ENCODE measurements at places on chromosomes 3 and 15.

DNA sequence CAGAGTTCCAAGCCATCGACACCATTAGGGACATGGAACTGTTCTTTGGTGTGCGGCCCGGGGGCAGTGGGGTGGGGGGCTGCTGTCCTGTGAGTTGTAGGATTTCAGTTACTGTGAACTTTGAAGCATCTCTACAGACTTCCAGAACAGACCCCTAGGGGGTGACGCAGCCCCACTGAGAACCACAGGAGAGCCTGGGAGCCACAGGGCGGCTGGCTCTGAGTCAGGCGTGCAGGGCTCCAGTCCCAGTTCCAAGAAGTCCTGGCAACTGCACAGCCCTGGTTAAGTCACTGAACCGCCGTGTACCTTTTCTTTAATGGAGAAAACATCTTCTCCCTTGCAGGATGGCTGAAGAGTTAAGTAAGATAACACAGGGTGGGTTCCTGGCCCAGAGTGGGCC, 23.5 kb upstream of the LRTM1 start:
- no peak for DNase-seq

DNA sequence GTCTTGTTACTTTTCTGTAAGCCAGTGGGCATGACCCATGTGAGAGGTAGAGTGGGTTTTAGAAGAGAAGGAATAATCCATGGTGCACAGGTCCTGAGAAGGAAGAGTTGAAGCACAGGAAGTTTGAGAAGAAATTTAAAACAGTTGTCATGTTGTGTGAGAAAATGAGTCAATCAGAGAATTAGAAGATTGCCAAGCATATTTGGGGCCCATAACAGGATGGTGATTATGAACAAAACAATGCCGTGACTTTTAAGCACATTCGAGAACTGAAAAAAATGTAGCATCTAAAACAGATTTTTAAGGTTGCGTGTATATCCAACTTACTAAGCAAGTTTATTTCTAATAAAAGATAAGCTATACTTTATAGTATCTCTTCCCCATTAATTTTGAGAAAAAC, 198.7 kb downstream of the RORA start:
- no peak for DNase-seq

GRCh38 chr3:27544372-27544865, 60.2 kb upstream of the SLC4A7 start:
- DNase-seq = no peak

DNA sequence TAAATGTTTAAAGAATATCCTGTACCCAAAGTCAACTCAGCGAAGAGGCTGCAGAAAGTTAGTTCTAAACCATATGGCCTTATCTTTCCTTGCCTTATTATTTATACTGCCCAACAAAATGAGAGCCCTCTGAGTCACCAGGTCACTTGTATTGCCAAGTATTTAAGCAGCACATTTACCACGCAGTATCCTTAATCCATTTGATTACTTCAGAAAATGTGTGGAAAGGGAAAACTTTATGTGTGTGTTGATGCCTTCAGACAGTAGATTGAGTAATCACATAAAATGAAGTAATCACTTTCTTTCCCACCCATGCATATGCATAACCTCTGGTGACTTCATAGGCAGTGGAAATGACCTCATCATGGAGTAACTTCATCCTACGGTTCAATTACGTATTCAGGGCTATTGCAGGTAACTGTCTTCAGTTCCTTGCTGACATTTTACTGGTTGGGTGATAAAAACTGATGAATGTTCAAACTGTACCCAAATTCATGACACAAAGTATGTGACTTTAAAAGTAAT, 7.5 kb upstream of the CADPS start:
- no peak for DNase-seq

GRCh38 chr3:52291508-52292181, 4.0 kb downstream of the GLYCTK start:
- DNase-seq = no peak

Measured in DMS79 (cell line).